Ovary (tissue), 10 donors: ENCODE measurements at places on chromosomes 6 and 20.

DNA sequence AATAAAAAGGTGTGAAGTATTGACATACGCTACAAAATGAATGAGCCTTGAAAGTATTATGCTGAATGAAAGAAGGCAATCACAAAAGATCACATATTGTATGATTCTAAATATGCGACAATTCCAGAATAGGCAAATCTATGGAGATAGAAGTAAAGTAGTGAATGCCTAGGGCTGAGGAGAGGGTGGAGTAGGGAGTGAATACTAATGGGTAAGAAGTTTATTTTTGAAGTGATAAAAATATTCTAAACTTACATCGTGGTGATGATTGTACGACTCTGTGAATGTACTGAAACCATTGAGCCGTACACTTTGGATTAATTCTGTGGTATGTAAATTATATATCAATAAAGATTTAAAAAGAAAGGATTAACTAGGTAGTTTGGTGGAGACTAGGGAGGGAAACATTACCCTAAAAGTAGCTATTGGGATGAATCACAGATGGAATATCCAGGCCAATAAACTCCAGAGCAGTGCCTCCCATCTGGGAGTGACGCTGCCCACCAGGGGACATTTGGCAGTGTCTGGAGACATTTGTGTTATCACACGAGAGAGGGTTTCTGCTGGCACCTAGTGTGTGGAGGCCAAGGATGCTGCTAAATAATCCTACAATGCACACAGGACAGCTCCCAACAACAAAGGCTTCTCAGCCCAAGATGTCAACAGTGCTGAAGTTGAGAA is 214.2 kb upstream of the PCSK2 start:
- no peak for DNase-seq

DNA sequence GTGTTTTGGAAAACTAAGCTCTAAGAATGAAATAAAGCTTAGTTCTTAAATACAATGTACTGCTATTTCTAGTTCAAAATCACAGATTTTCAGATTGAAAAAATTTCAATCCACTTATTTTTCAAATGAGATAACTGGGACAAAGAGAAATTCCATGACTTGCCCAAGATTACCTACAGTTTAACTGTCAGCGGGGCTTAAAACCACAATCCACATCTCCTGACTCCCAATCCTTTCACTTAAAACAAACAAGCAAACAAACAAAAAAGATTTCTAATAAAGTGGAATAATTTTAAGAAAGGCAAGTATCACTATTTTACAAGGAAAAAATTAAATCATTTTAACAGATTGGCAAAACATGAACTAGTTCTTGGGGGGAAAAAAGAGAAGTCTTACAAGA is 4.2 kb downstream of the PHIP start:
- DNase-seq: no peak

DNA sequence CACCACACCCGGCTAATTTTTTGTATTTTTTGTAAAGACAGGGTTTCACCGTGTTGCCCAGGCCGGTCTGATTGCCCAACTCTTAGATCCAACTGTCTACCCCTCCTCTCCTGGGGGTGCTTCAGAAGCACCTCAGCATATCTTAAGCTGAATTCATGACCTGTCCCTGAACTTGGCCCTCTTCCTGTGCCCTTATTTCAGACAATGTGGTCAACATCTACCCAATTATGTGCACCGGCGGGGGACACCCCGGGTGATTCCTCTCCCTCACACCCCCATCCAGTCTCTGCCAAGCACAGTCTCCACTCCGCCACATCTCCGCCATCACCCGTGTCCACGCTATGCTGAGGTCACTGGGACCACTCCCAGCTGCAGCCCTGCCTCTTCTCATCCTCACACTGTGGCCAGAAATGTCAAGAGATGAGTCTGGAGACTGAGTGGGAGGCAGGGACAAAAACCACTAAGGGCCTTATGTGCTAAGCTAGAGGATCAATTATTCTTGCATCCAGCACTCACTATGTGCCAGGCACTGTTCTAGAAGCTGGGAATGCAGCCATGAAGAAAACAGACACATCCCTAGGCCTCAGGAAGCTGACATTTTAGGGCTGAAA is 111.9 kb downstream of the ARMC2 start:
- no peak for DNase-seq

DNA sequence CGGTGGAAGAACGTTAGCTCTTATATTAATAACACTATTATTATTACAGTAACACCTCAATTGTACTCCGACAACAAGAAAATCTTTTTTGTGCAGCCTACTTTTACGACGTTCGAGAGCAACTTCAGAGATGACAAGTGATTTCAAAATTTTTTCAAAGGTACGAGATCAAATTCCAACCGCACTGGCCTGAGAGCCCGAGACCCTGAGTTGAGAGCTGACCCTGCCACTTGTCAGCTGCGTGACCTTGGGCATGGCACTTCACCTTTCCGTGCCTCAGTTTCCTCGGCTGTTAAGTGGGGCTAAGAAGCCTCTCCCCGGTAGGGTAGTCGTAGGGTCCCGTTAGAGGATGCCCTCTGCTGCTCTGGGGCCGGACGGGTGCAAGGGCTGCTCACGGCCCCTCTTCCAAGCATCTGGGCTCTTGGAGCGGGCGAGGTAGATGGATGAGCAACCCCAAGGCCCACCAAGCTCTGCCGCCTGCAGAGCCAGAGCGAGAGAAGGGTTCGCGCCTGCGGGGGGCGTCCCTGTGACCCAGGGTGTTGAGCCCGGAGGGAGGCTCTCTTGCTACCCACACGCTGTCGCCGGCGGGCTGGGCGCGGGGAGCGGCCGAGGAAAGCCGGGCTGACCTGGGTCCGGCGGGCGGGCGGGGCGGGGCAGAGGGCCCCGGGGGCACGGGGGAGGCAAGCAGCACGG is 510 bp downstream of the NDRG3 start:
- DNase-seq: peak; percentile 49

DNA sequence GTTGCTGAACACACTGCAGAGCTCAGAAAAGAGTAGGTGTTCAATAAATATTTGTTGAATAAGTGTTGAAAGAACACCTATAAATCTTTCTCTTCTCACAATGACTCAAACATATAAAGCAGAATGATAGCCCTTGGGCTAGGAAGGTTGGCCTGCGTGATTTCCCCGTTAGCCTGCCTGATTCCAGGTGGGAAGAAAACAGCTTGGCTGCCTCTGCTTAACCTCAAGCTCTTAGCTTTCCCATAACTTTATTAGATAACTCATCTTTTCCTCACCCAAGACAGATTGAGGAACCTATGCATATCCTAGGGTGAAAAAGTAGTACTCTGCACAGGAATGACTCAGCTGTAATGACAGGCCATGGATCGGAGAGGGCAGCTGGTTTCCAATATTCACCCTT is 300.3 kb upstream of the ID4 start:
- no peak for DNase-seq
